ENCODE measurements at places on chromosomes 2 and 18.

DNA sequence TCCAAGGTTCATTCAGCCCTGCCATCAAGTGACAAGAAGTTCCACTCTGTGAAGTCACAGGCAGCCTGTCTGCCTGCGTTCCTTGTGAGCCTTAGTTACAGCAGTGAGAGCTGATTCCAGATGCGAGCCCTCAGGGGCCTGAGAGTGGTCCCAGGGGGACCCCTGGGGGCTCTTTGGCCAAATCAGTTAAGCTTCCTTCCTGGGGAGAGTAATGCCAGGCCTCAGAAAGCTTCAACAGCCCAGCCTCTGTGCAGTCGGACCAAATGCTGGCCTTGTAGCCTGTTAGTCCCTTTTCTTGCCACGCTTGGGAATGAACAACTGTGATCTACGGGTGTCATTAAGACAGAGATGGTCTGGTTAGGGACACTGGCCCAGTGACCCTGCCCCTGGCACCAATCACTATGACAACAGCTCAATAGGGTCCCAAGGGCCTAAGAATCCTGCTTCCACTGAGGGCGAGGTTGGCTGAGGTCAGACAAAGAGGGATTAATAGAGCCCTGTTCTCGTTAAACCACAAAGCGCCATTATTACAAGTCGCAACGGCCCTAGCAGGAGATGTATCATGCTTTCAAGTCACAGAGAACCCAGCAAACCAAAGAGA lies 50.9 kb downstream of the HS1BP3 start:
- no peak for DNase-seq

- no peak for DNase-seq
These were observed 58.3 kb downstream of the DOCK10 start for GRCh38 chr2:224983712-224984554.

- DNase-seq = no peak
These were observed 151.2 kb downstream of the FMNL2 start for GRCh38 chr2:152485954-152486736.

DNA sequence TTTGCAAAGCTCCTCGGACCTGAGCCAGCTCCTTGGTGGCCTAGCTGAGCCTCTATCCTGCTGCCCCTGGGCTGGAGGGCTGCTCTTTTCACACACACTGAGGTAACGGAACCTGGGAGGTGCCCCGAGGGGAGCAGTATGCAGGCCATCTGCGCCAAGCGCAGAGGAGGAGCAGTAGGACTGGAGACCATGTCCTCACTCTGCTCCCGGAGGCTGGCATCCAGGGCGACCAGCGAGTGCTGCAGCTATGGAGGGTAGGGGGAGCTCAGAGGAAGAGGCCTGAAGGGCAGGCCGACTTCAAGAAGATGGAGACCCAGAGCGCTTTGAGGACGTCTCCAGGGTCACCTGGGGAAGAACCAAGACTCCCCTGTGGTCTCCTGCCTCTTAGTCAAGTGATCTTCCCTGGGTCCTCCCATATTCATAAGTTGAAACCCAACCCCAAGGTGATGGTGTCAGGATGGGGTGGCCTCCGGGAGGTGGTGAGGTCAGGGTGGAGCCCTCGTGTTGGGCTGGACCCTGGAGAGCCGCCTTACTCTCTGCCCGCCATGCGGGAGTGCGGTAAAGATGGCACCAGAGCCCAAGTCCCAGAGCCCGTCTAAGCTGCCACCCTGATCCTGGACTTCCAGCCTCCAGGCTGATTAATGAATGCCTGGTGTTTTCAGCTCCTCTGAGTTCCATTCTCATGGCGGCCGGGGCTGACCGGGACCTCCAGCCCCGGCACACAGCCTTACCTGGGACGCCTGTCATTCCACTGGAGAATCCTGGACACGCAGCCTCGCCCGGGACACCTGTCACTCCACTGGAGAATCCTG lies 160.7 kb downstream of the NDUFA10 start:
- no peak for DNase-seq
